ENCODE measurements at places on chromosomes 6 and 20.

DNA sequence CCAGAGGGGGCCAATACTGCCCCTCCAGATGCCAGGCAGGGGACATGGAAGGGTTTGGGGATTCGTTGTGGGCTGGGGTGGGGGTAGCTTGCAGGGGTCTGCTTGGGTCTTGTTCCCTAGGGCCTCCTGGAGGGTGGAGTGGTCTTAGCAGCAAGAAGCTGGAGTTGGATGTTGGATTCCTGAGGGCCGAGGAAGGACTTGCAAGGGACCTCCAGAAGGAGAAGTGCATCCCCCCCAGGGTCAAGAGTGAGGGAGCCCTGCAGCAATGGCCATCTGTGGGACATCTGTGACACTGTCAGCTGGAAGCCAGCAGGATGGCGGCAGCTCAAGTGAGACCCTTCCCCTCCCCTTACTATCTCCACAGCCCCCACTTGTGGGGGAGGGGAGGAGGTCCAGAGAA, 25.4 kb upstream of the CCN5 start:
- no peak for DNase-seq

DNA sequence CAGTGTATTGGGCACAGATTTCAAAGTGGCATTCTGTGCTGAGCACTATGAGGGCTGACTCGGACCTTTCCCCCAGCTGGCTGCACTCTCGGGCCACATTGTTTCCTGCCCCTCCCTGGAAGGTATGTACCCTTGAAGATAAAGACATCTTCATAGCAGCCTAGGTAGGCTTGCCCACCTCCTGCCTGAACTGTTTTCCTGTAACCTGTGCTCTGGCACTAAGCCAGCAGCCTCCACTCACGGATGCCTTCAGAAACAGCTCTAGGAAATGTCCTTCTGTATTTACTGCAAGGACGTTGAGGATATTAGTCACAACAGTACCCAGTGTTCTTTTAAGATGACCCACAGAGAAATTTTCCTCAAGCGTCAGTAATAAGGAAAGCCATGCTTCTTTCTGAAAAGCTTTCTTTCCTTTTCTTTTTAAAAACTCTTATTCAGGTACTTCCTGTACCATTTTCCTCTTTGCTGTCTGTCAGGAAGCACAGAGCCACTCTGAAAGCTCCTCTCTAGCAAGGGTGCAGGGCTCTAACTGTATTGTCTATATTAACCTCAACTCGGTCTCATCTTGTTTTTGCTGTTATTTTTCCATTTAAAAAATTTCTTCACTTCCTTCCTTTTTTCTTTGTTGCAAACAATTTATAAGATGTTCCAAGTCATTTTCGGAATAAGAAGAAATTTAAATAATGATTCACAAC, 43.5 kb downstream of the TTI1 start:
- peak; percentile 32 for DNase-seq

DNA sequence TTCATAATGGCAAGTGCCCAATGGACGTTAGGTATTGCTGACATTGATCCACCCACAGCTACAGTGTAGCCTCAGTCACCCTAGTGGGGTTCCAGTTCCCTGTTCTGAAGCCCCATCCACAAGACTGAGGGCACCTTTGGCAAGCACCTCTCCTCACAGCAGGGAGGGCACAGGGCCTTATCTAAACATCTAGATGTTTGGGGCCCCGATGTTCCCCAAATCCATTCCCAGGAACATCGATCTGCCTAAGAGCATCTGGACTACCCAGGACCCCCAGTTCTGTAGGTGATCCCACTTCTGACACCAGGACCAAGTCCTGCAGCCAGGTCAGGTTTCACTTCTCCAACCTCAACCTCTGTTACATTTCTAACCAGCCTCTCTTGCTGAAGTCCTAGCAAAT, 10.6 kb downstream of the APCDD1L start:
- no peak for DNase-seq

DNA sequence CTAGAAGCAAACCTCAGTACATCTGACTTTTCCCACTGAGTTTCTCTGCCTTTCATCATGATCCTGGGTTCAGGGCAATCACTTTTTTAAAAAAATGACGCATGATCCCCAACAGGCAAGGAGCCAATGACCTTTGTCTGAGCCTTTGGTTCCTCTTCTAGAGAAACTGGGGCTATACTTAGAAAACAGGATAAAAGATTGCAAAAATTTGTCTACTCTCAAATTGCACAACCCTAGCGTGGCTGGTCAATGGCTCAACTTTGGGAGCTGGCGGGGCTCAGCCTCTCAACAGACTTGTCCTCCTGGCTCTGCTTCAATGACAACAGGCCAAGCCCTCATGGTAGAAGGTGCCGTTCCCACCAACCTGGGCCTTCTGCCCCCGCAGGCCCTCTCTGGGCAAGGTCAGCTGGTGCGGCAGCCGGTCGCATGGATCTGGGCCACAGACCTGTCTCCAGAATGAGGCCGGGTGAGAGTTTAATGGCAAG, 48.7 kb downstream of the PDYN start:
- DNase-seq, result no peak

DNA sequence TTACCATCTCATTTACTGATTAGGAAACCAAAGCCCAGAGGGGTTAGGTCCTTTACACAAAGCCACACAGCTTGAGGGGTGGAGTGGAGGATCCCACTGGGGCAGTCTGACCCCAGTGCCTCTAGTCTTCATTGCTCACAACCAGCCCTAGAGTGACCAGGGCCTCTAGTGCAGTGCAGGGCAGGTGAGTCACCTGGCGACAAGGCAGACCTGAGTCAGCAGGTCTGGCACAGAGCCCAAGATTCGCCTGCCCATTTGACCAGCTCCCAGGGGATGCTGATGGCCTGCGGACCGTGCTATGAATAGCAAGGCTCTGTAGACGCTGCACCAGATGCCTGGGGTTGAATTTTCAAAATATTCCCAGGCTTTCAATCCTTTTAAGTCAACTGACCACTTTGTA, 29.9 kb downstream of the CDH26 start:
- DNase-seq, result no peak

DNA sequence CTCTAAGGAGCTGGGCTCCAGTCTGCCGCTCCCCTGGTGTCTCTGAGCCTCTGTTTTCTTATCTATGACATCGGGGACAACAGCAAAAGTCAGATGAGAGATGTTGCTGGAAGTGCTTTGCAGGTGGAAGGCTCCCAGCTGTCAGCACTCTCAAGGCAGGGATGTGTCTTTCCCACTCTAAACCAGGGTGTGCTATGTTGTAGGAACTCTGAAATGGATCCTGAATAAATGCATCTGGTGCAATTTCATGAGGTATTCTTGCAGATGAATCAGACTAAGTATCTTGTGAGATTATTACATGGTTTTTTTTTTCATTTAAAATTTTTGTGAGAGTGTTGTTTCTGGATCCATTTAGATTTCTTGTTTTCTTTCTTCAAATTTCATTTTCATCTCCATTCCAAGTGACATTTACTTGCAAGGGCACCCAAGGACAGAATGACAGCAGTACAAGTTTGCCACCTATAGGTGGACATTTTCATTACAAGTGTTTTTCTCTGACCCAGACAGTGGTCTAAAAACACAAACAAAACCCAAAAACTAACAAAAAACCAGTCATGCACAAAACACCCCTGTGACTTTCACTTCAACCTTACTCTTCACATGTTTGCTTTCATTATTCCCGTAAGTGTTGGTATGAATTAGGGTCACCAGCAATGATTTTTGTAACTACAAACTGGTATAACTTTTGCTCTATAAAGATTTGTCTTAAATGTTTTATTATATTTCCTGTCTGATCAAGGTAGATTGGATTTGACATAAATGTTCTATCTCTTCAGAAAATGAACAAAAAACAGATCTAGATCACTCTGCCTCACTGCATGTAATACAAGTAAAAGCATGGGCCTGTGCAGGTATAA, 14.7 kb upstream of the SIM1 start:
- no peak for DNase-seq

GRCh38 chr6:44219815-44220784, 3.3 kb upstream of the SLC29A1 start:
- no peak for DNase-seq

- no peak for DNase-seq
Observed at GRCh38 chr6:90416322-90416721, 119.7 kb upstream of the BACH2 start.

- no peak for DNase-seq
Observed at GRCh38 chr20:51496964-51497363, 45.6 kb downstream of the NFATC2 start.

DNA sequence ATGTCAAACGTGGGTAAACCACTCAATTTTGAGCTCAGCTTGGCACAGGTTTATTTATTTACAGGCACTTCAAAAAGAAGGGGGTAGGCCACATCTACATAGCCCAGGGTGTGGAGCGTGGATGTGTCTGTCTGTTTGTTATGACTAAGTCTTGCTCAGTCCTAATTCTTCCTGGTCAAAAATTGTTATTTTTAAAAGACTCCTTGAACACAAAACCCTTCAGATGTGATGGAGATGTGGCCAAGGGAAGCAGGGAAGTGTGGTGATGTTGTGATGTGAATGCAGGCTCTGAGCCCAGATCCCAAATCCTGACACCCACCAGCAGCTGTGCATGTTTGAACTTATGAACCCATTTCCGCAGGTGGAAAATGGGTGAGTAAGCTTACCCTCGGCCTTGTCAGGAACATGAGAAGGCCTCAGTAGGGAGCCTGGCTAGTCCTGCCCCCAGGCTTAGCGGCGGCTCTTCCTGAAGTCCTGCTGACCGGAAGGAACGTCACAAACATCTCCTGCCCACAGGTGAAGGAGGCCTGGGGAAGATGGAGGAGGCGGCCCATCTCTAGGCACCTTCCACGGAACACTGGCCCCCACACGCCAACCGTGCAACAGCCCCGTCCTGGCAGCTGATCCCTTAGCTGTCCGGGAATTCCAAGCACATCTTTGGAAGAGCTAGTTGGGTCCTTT, 119.7 kb downstream of the MYLK4 start:
- DNase-seq, result no peak

- no peak for DNase-seq
Observed at GRCh38 chr6:11194356-11195218, 37.9 kb downstream of the NEDD9 start.

GRCh38 chr6:90008908-90009501, 114.7 kb downstream of the GJA10 start:
- no peak for DNase-seq

GRCh38 chr6:63804381-63804956, 168.9 kb downstream of the PHF3 start:
- no peak for DNase-seq

- DNase-seq, result peak; percentile 78
Observed at GRCh38 chr6:21593412-21593926, at the start of gene SOX4. SOX4 (plus strand) TSS chr6:21593751; CDS start chr6:21594535, 784 bp downstream.

- DNase-seq, result no peak
Observed at GRCh38 chr20:23240519-23240918, 110.1 kb upstream of the NXT1 start.

GRCh38 chr6:55853008-55854001, 22.1 kb downstream of the BMP5 start:
- DNase-seq, result no peak

GRCh38 chr6:36389353-36389752, 1.9 kb upstream of the ETV7 start:
- no peak for DNase-seq

DNA sequence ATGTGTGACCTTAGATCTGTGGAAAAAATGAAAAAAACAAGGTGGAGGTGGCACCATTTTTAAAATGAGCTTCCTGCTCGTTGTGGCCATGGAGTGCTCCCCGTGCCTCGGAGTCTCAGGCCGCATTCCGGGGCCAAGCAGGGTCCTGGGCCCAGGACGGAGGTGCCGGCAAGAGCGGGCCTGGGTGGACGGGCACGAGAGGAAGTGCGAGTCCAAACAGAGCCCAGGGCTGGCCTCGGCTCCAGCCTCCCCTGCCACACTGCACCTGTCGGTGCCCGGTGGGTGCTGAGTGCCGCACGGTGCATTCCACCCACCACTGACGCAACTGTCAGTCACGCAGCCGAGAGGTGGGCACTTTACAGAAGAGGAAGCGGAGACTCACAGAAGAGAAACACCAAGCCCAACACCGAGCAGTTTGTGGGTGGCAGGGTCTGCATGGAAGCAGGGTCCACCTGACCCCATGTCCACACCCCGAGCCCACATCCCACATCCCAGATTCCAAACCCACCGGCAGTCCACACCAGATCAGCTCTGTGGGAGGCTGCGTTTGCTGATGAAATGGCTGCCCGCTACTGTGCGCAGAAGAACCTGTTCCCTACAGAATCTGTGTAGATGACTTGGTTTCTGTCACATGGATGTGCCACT, 97.7 kb downstream of the PSMB1 start:
- DNase-seq, result no peak

DNA sequence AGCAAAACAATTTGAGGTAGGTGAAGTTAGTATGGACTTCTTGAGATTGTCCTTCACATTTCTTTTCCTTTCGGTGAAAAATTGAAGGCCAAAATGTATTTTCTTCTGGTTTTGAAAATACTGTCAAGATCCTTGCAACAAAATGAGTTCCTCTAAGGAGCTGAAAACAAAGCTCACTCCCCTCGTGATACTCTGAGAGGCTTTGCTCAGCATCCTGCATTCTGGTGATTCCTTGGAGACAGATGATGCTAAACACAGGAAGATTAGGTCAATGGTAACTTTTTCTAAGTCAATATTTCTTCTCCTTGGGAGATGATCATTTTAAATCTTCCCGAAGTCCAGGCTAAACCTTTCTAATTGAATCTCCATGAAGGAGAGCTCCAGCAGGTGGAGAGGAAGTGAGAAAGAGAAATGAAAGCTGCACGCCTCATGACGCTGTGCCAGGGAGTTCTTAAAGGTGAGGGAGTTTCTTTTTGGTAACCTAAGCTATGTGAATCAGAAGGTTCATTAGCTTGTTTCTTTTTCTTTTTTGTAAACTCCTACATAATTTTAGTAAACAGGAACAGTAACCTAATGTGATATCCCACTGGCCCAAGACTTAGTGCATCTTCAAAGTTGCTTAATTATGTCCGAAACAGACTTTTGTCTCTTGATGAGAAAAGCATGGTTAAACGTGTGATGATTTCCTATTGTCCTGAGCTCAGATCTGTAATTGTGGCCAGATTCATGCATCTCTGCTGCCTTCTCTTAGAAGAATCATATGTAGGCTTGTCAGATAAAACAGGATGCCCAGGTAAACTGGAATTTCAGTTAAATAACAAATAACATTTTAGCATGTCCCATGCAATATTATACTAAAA, 15.0 kb downstream of the ESR1 start:
- no peak for DNase-seq

DNA sequence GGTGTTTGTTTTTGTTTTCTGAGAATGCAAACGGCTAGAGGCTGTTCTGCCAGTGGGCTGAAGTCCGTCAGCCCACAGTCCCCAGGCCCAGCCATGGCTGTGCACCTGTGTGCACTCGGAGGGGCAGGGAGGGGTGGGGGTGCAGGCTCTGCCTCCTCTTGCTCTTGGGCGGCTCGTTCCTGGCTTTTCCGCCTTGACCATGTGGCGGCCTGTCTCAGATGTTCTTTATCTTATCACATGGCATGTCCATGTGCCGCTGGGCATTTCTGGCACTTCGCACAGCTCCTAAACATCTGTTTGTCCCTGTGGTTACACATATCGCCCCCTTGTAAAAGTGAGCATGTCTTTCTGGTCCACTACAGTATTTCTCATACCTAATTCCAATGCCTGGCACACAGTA, 137.0 kb downstream of the CDH4 start:
- no peak for DNase-seq

GRCh38 chr6:39602601-39603519, 122.3 kb downstream of the KIF6 start:
- DNase-seq, result no peak

- DNase-seq, result no peak
Observed at GRCh38 chr20:19885939-19886660, 128.0 kb downstream of the RIN2 start.

GRCh38 chr6:151018046-151018445, 152.5 kb downstream of the MTHFD1L start:
- no peak for DNase-seq
